ENCODE measurements at places on chromosomes 4 and X.

- no peak for DNase-seq
These were observed 197.2 kb upstream of the CNKSR2 start for GRCh38 chrX:21176921-21177571.

DNA sequence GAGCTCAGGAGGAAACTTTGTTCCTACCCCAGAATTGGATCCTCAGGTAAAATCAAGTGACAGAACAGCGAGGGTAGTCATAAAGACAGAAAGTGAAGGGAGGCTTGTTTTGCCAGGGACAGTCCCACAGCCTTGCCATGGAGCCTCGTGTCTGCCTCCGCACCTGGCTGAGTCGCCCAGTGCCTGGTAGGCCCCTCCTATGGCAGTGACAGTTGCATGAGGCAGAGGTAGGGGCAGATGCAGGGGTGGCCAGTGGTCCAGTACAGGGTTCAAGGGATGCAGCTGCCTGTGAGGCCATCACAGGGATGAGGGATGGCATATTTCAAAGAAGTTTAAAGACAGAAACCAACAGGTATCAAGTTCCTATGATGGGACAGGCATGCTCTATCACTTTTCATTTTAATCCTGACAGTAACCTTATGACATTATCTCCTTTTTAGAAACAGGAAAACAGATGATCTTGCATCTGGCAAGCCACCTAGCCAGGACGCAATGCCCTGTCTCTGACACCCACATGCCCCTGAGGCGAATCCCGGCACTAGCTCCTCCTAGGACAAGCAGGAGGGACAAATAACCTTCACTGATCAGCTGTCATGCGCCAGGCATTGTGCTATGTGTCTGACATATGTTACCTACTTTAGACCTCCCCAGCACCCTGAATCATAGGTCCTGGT is 127.4 kb upstream of the ENPP6 start:
- no peak for DNase-seq

- no peak for DNase-seq
These were observed 55.1 kb downstream of the PJA1 start for GRCh38 chrX:69110116-69110530.

DNA sequence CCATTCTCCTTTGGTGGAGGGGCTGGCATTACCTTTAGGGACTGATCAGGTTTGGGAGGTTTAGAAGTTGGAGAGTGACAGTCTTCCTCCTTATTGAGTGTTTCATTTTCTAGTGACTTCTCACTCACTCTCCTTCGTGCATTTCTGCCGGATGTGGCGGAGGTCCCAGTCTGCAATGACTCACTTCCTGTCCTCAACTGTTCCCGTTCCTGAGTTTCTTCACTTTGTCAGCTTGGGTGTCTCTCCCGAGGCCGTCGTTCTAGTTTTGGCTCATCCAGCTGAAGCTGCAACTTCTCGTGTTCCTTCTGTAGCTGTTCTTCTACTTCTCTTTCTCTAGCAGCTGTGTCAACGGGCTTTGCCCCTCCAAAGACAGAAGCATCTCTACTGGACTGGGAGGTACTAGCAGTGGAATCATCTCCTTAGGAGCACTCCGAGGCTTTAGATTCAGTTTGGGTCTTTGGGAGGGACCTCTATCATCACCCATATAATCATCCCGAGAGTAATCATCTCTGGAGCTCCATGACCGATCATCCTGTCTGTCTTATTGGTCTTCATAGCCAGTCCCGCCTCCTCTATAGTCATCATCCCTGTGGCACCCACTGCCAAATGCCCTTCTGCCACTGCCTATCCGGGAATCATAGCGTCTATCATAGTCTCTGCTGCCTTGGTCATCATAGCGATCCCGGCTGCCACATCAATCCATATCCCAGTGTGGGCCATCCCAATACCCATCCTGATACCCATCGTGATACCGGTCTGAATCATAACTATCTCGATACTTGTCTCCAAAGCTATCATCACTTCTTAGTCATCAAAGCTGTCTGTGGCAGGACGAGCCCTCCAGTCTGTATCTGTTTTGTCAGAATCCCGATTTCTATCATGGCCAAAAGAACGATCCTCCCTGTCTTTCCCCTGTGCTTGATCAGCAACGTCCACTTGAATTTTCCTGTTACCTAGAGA is 35.3 kb upstream of the VSIG4 start:
- no peak for DNase-seq

- no peak for DNase-seq
These were observed 100.5 kb upstream of the TBC1D9 start for GRCh38 chr4:140856621-140857062.

DNA sequence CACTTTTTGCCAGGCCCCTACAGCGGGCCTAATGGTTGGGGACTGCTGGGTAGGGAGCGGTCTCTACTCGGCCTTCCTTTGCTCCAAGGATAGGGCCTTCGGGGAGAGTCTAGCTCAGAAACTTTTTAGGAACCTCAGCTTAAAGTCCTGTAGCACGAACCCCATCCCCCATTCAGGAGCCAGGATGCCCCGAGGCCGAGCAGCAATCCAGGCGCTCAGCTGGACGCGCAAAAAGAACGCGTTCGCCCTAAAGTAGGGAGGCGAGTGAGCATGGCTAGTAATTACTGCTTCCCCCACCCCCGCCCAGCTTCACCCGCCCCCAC is 9.7 kb downstream of the POU4F2 start:
- no peak for DNase-seq

DNA sequence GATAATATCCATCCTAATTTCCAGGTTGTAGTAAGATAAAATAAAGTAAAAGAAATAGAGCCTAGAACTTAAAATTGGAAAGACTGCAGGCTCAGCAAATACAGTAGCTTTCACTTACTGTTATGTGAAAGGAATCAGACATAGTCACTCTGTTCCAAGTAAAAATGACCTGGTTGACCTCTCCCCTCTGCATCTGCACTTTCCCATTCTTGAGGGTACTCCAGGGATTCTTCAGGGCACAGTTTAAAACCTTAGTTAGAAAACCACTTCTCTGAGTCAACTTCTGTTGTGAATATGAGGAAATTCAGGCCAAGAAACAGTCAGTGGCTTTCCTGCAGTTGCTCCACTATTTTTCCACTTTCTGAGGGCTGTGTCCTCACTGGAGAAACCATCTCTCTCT is 42.9 kb downstream of the FRAS1 start:
- DNase-seq, result no peak

DNA sequence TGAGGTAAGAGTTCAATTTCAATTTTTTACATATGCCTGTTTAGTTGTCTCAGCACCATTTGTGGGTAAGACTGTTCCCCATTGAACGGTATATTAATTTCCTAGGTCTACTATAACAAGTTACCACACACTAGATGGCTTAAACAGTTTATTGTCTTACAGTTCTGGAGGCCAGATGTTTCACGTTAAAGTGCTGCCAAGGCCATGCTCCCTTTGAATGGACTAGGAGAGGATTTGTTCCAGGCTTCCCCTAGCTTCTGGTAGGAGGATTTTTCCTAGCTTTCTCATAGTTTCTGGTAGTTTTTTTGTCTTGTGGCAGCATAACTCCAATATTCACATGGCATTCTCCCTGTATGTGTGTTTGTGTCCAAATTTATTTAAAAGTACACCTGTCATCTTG is 149.3 kb upstream of the CYSLTR1 start:
- DNase-seq, result no peak
